ENCODE measurements at places on chromosomes 16 and 17.

- H3K27ac ChIP-seq = no peak overlapping the region
- no peak overlapping the region for H3K4me3 ChIP-seq
- peaks cover 4% of the 10 kb centered on the region for H3K27me3 ChIP-seq
- no peaks in the 10 kb centered on the region for H3K36me3 ChIP-seq
- peak; percentile 19 for DNase-seq
These were observed 31.1 kb upstream of the JPH3 start for GRCh38 chr16:87570938-87571867.

DNA sequence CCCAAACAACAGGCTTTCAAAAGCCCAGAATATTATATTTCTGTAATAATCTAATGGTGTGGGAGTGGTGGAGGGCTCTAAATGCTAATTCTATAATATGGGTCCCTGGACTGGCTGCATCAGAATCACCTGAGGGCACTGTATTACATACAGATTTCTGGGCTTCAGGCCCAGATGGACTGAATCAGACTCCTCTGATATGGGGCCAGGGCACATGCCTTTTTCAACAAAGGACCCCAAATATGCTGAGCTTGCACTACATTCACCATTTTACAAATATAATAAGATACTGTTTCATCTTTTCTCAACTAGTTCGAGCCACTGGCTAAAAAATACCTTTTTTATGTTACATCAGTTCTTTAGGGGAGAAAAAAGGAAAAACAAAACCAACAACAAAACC, 309.7 kb downstream of the MAP2K6 start:
- H3K36me3 ChIP-seq = no peaks in the 10 kb centered on the region
- H3K27ac ChIP-seq = no peak overlapping the region
- H3K4me3 ChIP-seq = no peak overlapping the region
- peaks cover 14% of the 10 kb centered on the region for H3K4me1 ChIP-seq

- H3K36me3 ChIP-seq = peaks cover 9% of the 10 kb centered on the region
- H3K4me1 ChIP-seq = peaks cover 7% of the 10 kb centered on the region
- H3K4me3 ChIP-seq = no peak overlapping the region
- no peak overlapping the region for H3K27ac ChIP-seq
These were observed 2.6 kb upstream of the SLC38A8 start for GRCh38 chr16:84045001-84045817.

DNA sequence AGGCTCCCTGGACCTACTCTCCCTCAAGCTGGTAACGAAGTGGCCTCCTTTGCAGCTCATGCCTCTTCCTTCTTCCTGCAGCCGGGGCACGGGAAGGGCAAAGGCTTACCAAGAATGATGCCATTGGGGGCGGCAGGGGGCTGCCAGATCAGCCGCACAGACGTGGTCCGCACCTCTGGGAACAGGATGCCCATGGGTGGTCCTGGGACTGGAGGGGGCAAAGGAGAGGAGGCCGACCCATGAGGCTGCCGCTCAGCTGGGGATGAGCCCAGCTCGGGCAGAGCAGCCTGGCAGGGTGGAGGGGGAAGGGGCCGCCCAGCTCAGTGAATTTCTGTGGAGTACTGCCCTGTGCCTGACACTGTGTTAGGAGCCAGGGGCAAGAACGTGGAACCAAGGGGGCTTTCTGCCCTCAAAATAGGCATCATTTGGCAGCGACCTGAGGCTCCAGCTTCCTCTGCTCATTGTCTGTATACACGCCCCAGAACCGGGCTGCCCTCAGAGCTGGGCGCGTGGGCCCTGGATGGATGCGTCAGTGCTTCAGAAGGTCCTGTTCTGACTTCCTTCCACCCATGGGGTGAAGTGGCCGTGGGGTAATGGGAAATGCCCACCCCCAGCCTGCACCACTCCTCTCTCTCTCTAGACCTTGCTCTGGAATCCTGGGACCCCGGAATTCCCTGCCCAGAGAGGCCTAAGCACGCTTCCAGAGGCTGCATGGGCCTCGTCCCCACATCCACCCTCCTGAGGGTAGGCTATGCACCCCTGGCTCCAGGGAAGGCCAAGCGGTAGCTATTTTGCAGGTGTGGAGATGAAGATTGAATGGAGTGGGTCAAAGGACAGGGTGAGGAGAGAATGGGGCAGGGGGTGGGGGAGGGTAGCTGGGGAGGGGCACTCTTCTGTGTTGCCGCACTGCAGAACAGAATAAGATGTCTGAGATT, 79.8 kb upstream of the CDC42EP4 start:
- no peaks in the 10 kb centered on the region for H3K4me1 ChIP-seq
- H3K27ac ChIP-seq = no peak overlapping the region
- H3K27me3 ChIP-seq = no peaks in the 10 kb centered on the region

GRCh38 chr16:59878999-59879398, 1144.9 kb upstream of the GOT2 start:
- H3K27ac ChIP-seq = no peak overlapping the region
- H3K4me3 ChIP-seq = no peak overlapping the region
- DNase-seq = no peak
- H3K4me1 ChIP-seq = no peaks in the 10 kb centered on the region

Data from gastrocnemius medialis (tissue), 4 donors.